ENCODE measurements at places on chromosomes 5 and 9.

- no peak for DNase-seq
Measured at GRCh38 chr5:68257210-68257609, 41.7 kb downstream of the PIK3R1 start.

- DNase-seq: no peak
Measured at GRCh38 chr5:154276261-154276972, 85.9 kb downstream of the GALNT10 start.

DNA sequence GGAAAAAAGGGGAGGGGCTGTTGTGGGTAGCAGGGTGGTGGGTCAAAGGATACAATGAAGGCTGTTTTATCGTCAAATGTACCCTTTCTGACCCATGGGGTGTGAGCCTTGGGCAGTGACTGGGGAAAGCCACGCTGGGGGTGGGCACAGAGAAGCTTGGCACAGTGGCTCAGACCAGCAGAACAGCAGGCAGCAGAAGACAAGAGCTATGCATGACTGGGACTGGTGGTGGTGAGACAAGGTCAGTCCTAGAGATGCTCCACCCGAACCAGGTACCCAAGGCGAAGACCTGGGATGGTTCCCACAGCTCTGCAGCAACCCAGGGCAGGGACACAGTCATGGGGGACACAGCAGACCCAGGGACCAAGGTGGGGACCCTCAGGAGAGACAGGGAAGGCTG lies 38.3 kb downstream of the BICD2 start:
- DNase-seq: no peak

DNA sequence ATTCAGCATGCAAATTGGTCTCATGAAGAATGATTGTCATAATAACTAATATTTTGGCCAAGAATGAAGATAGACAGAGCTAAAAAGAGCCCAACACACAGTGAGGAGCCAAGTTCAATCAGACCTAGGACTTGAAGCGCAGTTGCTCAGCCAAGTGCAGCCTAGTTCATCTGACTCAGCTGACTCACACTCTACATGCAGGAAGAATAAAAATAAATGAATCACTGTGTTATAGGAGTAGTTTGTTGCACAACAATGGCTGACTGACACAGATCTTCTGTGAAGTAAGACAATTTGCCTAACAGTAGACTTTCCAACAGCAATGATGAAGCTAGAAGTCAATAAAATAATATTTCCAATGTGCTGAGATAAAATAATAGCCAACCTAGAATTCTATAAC lies 261.5 kb downstream of the CEMIP2 start:
- DNase-seq: no peak

DNA sequence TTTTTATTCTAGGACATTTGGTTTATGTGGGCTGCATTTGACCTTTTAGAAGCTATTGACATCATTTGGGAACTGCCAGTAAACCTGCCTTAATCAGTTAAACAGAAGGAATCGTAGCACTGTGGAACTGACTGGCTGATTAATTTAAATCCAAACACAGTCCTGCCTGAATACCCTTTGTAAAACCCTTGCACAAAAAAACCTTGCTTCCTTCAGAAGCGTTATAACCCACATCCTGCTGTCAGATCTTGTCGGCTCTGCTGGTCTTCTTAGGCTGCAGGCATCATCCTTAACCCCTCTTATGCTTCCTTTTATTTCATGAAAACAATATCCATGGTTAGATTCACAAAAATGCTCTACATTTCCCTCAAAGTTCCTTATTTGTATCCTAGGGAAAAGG lies 46.3 kb downstream of the PAM start:
- no peak for DNase-seq

DNA sequence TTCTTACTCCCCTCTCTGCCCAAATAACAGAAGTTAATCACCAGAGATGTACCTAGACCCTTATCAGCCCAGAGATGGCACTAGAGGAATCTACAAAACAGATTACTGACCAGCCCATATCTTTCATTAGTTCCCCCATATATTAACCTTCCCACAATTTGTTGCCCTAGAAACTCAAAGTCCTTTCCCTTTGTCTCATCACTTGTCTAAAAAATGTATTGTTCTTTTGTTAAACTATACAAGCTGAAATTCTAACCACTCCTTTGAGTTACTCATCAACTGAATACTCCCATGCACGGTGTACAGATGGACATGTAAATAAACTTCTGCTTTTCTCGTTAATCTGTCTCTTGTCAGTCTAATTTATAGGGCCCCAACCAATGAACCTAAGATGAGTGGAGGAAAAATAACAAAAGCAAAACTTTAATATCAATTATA lies 130.9 kb downstream of the CCDC192 start:
- no peak for DNase-seq

Measured in activated naive CD8-positive, alpha-beta T cell treated with anti-CD3 and anti-CD28 coated beads, Interleukin-2, amount 50 U/mL, for 16 hours (primary cell).